Stimulated activated CD8-positive, alpha-beta memory T cell treated with anti-CD3 and anti-CD28 coated beads, Interleukin-7, amount 100 ng/mL, for 24 hours (primary cell): ENCODE measurements at places on chromosomes 4 and X.

DNA sequence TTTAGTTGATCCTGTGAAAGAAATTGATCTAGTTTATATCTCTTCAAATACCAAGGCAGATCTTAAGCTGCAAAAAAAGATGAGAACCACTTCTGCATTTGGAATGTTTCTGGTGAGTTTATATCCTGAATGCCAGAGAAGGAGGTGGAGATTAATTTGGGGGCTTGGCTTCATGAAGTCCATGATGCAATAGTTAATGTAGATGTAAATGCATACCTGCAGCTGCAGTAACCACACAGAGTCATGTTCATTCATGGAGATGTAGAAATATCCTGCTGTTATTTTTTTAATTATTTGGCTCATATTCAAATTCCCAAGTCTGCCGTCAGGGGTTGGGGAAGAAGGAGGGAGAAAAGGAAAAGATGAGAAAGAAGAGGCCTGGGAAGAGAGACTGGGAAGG, at the start of gene SULT1E1:
Gene SULT1E1, minus strand, starts transcription at position 94 of the 400 bp plus-strand sequence. CDS start 2,501 bp downstream, outside the sequence.
- no peak for DNase-seq

DNA sequence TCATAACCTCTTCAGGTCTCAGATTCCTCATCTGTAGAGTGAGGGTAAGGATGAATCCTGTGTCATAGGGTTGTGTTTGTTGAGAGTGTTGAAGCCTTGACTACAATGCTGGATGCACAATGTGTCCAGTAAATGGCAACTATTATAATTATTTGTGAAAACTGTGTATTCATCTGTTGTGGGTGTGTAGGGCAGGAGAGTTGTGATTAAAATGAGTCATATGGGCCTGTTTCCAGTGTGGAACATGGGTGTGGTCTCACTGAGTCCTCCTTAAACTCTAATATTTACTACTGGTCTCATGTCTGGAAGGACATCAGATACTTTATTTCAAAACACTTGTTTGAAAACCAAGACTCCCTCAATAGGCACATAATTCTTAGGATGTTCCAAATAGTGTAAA, 208.5 kb upstream of the CASK start:
- DNase-seq, result no peak

DNA sequence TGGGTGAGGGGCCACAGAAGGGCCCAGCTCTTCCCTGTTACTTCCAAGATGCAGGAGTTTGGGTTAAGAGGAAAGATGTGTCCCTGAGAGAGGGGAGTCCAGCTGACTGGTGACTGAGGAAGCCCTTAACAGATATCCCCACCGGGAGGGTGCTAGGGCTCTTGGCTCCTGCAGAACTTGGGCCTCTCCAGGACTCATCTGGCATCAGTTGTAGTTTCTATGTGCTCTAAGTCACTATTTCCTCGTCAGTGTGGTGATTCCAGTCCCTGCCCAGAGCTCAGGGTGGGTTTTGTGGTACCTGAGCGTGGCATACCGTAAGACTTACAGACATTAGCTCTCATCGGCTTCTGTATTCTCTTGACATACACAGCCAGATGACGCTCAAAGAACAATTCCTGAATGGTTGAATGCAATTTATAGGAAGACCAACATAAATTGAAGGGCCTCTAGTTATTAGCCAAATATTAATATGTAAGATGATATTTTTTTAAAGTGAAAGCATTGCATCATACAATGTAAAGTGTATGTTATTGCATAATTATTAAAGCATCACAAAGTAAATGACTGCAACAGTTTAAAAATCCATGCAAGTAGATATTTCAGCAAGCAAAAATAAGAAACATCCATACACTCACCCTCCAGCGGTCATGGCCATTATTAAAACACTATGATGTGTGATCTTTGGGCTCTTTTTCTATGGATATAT, 195.5 kb downstream of the PTTG2 start:
- no peak for DNase-seq

DNA sequence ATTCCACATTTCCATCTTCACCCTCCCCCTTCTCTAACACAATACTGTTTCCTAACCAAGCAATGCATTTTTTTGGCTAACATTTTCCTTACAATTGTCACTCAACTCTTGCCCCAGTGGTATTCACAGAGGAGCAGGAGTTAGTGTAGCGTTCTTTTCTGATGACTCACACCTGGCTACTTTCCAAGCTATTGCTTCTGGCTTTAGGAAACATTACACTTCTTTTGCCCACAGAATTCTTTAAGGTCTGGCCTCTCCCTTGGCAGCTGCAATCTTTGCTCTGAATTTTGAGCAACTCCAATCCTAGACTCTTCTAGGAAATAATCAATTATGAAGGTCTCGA, 27.5 kb upstream of the PDGFC start:
- no peak for DNase-seq

DNA sequence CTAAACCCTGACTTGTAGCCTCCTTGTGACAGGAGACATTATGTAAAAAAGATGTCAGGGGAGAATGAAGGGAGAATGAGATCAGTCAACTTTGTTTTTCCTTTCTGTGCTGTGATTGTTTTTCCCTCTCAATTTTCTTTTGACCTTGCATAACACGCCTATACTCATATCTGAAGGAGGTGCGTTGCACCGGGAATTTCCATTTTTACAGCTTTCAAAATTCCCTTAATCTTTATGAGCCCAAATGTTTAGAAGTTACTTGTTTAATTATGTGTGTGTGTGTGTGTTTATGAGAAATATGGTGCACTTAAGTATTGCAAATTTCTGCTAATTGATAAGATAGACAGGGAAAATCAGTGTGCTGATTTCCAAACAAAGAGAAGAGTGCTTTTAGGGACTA, 21.6 kb downstream of the SYNPO2 start:
- no peak for DNase-seq

GRCh38 chrX:31893525-31893924, 821.7 kb upstream of the FTHL17 start:
- no peak for DNase-seq

DNA sequence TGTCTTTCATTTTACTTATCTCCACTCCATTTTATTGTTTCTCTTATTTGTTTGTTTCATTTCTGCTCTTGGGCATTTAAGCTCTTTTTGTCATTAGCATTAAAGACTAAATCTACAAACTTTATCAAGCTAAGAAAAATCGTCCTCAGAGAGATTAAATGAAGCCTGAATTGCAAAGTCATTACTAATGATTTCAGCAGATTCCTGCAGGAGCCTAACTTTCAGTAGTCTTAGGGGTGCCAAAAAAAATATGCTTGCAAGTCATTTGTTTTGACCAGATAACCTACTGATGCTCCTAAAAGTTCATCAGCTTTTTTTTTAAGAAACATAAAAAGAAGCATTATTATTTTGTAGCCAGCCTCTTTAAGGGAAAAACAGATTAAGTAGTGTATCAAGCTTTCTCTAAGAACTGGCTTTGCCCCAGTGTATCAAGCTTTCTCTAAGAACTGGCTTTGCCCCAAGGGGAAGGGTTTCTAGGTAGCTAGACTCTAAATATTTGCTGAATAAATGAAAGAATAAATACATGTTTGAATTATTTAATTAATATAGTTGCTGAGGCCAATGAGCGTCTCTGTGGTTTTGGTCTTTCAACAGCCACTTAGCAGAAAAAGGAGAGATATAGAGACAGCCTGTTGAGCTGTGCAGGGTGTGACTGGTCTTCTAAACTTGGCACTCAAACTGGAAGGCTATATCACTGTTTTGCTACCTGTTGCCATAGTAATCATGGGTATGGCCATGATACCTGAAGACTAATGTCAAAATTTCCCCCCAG, 174.2 kb downstream of the BTC start:
- no peak for DNase-seq

DNA sequence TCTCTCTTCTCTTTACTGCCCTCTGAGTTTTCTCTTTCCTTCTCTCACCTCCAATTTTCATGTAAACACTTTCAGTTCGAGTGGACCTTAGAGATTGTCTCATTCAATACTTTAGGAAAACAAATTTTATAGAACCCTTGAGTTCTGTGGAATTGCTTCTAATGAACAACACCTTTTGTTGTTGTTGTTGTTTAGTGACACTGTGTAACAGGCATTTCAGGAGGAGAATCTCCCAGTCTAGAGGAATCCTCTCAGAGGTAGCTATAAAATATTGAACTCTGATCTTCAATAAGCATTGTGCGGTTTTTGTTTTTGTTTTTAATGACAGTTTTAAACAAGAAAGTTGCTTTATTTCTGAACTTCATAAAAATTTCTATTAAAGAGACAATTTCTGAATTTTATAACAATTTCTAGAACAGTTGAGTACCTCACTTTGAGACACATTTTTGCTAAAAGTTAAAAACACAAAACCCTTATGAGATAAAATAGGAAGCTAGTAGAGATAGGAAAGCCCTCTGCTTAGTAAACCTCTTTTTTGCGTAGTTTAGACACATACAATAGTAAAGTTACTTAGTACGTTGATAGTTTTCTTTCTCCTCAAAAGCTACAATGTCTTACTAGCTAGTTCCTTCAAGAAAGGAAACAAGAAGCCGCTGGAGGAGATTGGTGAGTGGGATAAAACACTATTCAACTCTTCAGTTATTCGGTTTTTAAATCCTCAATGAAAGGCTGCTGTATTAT, 38.8 kb downstream of the CLCN3 start:
- no peak for DNase-seq

DNA sequence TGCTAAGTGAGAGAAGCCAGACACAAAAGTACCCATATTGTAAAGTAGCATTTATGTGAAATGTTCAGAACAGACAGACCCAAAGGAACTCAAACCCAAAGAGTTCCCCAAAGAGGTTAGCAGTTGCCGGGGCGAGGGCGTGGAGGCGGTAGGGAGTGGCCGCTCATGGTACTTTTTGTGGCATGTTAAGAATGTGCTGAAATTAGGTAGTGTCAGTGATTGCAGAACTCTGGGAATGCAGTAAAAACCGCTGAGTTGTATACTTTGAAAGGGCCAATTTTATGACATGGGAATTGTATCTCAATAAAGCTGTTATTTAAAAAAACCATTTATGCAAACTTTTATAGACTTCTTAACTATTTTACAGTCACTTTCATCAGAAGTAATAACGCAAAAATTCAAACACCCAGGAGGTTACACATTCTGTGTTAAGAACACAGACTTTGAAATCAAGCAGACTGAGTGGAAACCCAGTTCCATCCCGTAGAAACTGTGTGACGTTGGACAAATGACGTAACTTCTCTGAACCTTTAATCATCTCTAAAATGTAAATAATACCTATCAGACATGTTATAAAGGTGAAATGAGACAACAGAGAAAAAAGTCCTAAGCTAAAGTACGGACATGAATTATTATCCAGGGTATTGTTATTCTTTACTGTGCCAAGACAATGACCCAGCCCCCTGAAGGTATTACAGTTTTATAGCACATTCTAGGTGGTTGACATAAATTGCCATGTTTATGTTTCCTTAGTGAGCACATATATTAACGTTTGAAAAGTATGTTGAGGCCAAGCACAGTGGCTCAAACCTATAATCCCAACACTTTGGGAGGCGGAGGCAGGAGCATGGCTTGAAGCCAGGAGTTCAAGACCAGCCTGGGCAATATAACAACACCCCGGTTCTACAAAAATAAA, 19.7 kb downstream of the ZFP42 start:
- DNase-seq, result no peak

DNA sequence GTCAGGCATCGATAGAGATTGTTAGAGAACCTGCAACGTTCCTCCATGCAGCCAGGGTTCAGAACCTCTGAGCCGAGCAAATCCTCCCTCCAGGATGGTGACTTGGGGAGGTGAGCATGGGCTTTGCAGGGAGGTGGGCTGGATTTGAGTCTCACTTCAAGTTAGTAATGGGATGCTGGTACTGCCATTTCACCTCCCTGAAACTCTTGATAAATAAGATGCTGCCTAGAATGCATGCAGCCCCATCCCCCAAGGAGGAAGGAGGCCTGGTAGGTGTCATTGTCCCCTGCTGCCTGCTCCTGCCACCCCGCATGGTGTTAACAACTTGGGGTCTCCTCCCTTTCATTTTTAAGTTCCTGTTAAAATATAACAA, 35.7 kb upstream of the SLC2A9 start:
- no peak for DNase-seq

GRCh38 chr4:72582853-72583252, 13.8 kb upstream of the ADAMTS3 start:
- no peak for DNase-seq
